ENCODE measurements at places on chromosomes 5 and 9.

DNA sequence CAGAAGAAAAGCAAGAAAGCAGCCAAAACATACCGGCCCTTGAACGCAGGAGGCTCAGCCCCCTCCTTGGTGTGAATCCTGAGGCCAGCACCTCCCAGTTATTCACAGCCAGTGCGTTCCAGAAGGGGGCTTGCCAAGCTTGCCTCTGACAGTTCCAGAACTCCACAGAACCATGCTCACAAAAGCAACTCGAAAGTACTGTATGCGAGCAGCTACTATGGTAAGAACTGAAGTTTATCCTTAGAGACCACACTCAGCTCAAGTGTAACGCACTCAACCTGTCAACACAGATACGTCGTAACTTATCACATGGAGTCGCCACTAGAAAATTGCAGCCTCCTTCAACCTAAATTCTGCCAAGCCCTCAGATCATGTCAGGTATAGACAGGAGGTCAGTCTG, 1.4 kb downstream of the UBAC1 start:
- DNase-seq = no peak

DNA sequence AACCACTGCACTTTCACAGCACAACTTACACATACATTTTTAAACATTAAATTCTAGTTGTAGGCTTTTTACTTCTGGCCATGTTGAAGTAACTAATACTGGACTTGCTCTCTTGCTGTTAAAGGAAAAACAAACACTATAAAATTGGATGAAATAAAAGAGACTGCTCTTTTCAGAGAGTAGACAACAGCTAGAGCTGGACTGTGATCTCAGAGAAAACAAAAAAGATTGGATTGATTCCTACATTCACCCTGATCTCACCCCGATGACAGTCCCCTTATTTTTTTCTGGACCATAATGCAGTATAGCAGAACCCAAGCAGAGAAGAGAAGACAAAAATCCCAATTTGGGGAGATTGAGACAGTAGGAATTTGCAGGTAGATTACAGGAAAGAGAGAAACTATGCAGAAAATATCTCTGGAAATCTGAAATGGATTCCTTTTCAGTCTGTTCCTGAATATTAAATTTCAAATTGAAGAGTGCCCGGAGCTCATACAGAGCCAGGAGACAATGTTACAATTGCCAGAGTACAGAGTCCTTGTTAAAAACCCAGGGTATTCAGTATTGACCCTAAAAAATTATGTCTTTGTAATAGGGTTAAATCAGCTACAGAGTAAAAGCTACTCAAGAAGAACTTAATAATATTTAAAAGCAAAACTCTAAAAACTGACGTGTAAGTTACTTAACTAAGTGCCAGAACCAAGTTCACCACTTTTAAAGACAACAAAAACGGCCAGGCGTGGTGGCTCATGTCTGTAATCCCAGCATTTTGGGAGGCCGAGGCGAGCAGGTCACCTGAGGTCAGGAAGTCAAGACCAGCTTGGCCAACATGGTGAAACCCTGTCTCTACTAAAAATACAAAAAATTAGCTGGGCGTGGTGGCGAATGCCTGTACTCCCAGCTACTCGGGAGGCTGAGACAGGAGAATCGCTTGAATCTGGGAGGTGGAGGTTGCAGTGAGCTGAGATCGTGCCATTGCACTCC, 208.6 kb downstream of the MPDZ start:
- DNase-seq = no peak

DNA sequence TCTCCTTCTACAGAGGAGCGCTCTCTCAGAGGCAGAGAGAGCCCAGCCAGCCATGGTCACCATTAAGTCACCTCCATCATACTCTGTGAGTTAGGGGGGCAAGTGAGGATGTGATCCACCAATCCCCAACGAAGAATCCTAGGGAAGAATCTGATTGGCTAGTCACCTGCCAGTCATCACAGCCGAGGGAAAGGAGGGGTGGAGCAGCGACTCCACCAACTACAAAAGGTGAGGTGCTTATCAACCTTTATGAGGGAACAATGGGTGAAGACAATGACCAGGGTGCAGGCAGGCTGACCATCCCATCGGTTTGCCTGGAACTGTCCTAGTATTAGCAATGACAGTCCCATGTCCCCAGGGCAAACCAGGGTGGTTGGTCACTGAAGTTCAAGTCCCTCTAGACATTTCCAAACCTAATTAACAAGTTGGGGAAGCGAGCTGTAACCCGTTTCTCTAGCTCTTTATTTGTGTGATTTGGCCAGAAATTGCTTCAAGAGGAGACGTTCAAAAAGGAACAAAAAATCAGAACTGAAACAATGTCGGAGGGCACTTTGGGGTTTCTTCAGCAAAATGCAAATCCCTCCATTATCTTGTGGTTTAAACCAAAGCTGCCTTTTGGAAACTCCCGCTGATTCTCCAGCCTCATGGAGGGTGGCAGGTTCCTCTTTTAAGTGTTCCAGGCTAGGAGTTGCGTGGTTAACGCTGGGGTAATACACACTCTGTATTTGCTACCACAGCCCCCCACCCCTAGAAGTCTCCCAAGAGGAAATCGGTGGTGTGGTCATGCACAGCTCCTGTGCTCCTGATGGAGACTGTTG, 18.8 kb upstream of the FCN1 start:
- no peak for DNase-seq

DNA sequence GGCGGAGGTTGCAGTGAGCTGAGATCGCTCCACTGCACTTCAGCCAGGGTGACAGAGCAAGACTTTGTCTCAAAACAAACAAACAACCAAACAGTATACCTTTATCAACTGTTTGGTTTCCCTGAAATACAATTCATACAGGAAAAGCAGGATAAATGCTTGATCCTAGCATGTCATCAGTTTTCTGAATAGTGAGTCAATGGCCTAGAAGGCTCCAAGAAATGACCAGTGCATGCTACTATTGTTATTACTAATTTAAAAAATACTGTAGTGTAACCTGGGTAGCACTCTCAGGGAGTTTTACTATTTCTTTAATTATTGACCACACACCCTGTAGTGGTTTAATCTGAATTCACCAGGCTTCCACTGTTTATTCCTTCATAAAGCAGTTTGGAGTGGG, 101.0 kb upstream of the PTPN3 start:
- DNase-seq = no peak

GRCh38 chr5:31383734-31384133, 148.2 kb downstream of the DROSHA start:
- no peak for DNase-seq
